Stimulated activated CD4-positive, alpha-beta T cell treated with anti-CD3 and anti-CD28 coated beads, Interleukin-1b, Interleukin-23, amount 100 ng/mL, for 48 hours (primary cell): ENCODE measurements at places on chromosomes 6 and 20.

GRCh38 chr6:38495518-38495917, 144.2 kb downstream of the BTBD9 start:
- DNase-seq: peak; percentile 6

DNA sequence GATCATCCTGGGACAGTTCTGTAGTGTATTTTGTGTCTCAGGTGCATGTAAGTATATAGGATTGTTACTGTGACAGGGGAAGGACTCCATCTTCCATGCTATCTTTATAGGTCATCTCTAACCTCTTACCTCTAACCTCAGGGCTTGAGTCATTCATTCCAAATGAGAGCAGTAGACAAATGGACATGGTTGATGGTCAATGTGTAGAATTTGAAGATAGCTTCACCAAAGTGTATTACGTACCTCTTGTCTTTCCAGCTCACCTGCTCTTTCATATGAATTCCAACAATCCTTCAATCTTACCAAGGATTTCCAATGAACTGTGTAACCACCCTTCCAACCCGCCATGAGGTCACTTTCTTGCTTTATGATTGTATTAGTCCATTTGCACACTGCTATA, 8.7 kb upstream of the ADGRG6 start:
- DNase-seq: no peak

- DNase-seq: no peak
These were observed 2.3 kb downstream of the SNX9 start for GRCh38 chr6:157825243-157825904.

GRCh38 chr6:42049116-42049809, 1.1 kb upstream of the TAF8 start:
- no peak for DNase-seq

DNA sequence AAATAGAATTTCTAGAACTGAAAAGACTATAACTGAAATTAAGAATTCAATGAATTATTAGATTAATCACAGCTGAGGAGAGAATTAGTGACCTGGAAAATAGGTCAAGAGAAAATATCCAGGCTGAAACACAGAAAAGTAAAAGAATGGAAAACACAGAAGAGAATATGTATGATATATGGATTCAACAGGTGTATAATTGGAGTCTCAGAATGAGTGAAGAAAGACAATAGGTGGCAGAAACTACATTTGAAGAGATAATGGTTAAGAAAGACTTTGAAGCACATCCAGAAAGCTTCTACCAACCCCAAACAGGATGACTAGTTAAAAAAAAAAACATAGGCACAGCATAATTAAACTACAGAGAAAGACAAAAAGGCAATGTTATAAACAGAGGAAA, 196.2 kb upstream of the ASCC3 start:
- no peak for DNase-seq

DNA sequence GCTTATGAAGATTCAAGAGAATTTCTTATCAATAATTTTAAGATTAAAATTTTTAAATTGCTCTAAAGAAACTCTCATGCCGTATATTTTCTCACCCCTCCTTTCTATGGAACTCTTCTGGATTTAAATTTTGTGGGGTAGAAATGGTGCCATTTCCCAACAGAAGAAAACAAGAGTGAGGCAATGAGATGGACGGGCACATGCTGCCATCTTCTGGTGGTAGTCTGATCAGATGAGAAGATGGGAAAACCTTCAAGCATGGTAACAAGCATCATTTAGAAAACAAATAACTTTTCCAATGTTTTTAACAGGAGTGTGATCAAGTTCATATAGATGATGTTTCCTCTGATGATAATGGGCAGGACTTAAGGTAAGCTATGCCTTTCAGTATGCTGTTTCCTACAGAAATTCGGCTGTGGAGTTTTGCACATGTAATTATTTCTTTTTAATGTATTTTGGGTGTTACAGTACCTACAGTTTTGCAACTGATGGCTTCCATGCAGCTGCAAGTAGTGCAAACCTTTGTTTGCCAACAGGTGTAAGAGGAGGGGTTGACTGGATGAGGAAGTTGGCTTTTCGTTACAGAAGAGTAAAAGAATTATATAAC, 271.4 kb downstream of the EYA4 start:
- DNase-seq: peak; percentile 4

- DNase-seq: no peak
These were observed 23.0 kb upstream of the BMP5 start for GRCh38 chr6:55898342-55898741.

GRCh38 chr20:36098364-36098763, 56.2 kb upstream of the EPB41L1 start:
- DNase-seq: no peak

- peak; percentile 78 for DNase-seq
These were observed at the start of gene PAQR8 for GRCh38 chr6:52361945-52362442. Gene PAQR8, plus strand, starts transcription at chr6:52362151. Its CDS starts 41,063 bp downstream, at chr6:52403214.

DNA sequence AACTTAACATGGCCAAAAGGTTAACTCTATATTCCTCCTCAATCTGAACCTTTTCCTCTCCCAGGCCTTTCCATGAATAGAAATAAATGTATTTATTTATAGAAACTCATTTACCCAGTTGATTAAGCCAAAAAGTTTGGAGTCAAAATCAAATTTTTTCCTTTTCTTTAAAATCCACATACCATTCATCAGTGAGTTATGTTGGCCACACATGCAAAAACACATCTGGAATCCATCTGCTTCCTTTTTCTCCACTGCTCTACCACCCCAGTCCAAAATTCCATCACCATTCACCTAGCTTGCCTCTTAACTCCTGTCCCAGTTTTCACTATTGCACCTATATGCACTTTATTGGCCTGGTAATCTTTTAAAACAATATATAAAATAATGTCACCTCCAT, 62.4 kb upstream of the TMEM200A start:
- no peak for DNase-seq

GRCh38 chr20:34861386-34862084, 11.1 kb downstream of the GGT7 start:
- no peak for DNase-seq

DNA sequence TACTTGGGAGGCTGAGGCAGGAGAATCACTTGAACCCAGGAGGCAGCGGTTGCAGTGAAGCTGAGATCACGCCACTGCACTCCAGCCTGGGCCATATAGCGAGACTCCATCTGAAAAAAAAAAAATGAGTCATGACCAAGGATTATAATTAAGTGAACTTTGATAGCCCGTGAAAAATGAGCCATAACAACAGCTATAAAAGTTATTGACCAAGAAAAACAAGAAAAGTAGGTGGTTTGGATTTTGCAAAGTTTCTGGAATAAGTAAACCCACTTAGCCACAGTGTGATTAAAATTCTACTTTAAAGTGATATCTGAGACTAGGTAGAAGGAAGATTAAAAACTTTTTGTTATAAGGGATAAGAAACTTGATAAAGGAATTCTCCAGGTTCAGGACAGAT, 25.9 kb upstream of the BCLAF1 start:
- DNase-seq: no peak

DNA sequence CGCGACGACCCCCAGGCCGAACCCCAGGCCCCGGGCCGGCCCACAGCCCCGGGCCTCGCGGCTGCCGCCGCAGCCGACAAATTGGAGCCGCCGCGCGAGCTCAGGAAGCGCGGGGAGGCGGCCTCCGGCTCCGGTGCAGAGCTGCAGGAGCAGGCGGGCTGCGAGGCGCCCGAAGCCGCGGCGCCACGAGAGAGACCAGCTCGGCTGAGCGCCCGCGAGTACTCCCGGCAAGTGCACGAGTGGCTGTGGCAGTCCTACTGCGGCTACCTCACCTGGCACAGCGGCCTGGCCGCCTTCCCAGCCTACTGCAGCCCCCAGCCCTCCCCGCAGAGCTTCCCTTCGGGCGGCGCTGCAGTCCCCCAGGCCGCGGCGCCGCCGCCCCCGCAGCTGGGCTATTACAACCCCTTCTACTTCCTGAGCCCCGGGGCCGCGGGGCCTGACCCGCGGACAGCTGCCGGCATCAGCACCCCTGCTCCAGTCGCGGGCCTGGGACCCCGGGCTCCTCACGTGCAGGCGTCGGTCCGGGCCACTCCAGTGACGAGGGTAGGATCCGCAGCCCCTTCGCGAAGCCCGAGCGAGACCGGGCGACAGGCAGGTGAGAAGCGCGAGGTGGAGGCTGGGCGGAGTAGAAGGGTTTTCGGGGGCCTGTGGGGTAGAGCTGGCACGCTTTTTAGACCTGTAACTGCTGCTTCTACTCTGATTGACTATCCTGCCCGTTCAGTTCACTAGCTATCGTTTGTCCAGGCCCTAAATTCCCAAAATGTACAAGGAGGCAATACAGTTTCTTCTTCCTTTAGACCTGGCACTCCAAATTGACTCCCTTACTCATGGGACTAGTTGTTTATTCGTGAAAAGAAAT, 654 bp downstream of the FAM8A1 start:
- DNase-seq: peak; percentile 33

- no peak for DNase-seq
These were observed 1.2 kb upstream of the GJA1 start for GRCh38 chr6:121434037-121434770.

- no peak for DNase-seq
These were observed 6.5 kb downstream of the PXDC1 start for GRCh38 chr6:3744901-3745470.

DNA sequence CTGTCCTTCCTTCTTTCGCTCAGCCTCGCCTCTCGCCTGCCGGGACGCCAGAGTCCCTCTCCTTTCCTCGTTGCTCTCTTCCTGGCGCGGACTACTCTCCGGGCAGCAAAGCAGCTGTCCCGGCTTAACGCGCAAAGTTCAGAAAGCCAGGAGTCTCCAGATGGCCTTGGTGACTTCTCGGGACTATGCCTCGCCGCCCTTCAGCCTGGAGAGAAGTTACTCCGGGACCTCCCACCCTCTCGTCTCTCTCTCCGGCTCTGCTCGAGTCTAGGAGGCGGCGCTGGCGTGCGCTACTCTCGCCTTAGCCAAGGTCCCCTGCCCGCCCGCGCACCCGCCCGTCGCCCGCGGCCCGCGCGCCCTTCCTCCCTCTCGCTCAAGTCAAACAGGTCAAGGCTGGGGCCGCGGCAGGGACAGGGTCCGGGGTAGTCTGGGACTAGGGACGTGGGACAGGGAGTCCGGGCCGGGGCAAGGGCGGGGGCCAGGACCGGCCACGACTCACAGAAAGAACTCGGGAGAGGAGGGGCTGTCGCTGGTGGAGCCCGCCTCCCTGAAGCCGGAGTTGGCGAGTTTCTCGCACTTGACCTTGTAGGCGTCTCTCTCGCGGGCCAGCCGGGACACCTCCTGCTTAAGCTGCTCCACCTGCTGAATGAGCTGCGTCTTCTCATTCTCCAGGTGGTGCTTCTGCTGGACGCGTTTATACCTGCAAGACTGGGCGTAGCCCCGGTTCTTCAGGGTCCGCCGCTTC, 1.5 kb downstream of the MAFB start:
- no peak for DNase-seq

GRCh38 chr6:142944124-142945048, 590 bp downstream of the HIVEP2 start:
- peak; percentile 92 for DNase-seq

- no peak for DNase-seq
These were observed 9.3 kb upstream of the ARID1B start for GRCh38 chr6:156767603-156768467.

DNA sequence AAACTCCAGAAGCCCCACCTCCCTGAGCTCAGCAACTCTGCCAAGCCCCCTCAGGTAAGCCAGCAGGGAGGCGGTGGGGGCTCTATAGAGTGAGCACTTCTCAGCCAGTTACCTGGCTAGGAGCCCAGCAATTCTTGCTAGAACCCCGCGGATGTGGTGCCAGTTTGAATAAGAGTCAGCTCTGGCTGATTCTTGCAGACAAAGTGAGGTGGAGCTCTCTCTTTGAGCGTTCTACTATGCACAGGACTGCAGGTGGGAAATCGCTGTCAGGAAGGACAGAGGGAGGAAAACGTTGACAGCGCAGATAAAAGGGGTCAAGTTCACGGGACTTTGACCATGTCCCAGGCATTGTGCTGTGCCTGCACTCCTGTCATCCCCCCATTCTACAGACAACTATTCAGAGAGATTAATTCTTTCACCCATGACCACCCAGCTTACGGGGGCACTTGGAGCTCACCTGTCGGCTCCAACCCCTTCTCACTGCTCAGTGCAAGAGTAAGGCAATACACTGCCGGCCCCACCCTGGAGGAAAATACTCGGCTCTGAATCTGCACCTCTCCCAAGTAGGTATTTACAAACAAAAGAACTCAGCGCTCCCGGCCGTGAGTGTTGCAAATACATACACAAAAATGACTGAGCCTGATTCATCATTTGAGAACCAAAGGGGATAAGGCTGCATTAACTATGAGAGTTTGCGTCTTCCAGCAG, 92.9 kb downstream of the ANKRD60 start:
- DNase-seq: no peak

DNA sequence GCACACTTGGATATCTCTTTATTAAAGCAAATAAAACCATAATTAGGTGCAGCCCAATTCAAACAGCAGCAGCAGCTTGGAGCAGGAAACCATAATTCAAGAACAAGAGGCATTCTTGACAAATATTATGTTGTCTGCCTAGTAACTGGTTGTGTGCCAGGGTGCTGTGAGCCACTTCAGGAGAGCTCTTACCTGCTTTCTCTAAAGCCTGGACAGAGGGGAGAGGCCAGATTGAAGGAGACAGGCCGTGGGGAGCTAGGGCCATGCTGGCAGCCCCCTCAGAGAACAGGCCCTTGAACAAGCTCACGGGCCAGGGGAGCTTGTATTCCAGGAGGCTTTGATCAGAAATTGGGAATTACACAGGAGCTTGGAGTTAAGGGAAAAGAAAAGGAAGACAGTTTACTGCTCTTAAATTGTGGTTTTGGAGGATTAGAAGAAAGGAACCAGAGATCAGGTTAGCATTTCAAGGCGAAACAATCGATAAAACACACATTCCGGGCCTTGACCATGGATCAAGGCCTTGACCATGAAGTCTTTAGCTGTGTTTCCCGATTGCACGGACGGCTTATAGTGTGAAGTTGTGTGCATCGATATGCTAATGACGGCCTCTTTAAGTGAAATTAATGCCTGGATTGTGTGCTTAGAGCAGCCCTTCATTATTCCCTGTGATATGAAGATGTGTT, 69.8 kb upstream of the NKX2-2 start:
- no peak for DNase-seq

DNA sequence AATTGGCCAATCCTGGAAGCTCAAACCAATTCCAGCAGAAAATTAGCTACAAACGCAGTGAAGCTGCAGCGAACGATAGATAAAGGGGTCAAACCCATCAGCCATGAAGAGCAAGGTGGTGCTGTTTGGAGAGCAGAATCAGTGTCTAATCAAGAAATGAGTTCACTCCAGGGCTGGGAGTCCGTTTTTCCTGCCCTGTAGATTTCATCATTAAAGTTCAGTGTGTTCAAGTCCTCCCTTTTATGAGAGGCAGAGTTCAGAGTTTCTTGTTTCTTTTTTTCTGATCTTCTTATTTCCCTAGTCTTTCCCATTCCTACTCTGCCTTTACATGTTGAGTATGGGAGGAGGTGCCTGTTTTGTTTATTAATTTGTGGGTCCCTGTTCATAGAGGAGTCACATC, 30.4 kb downstream of the SLC17A1 start:
- no peak for DNase-seq
